ENCODE measurements at places on chromosomes 3 and 15.

DNA sequence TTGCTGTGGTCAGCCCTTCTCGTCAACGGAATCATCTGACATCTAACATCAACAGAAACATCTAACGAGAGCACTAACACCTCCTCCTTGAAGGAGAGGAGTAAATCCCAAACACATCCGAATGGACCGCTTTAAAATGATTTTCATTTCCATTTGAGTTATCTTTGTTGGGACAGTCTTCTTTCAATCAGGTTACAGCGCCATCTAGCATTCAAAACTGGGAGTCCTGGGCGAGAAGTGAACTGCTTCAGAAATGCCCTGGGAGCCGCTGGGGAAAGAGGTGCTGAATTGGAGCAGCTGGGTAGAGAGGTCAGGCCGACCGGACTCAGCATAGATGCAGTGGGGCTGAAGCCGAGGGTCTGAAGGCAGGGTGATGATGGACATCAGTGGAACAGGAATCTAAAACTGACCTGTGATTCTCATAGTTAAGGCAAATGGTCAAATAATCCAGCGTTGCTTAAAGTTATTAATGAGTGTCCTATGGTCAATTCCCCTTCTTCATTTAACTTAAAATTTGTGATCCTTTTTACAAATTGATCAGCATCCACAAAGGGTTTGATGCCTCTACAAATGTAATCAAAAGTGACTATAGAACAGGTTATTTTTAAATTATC lies 170.0 kb upstream of the NDN start:
- no peak for DNase-seq

DNA sequence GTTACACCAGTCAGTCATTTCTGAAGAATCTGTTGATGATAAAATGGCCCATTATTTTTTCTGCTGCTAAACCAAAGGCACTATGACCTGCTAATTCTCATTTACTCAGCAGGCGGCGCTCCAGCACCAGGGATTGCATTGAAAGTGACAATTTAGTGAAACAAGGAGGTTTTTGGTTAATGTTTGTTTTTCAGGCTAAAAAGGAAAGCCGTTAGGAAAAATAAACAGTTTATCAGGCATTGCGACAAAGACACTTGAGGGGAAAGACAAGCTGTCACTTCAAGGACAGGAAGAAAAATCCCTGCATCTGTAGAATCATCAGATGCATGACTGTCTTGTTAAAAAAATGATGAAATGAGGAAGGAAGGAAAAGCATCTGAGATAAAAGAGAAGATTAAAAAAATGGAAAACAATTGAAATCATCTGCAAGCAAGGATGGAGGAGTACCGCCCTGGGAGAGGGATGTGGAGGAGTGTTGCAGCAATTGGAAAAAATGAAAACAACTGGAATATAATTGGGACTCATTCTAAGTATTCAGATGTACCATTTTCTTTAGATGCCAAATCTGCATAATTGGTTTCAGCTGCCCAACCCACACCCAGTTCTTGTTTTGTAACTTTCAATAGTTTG lies 54.0 kb downstream of the NR1D2 start:
- peak; percentile 48 for DNase-seq

- no peak for DNase-seq
These were observed 77.8 kb upstream of the RPL32 start for GRCh38 chr3:12919205-12919604.

- DNase-seq, result no peak
These were observed 62.9 kb downstream of the ATG7 start for GRCh38 chr3:11335056-11335608.

DNA sequence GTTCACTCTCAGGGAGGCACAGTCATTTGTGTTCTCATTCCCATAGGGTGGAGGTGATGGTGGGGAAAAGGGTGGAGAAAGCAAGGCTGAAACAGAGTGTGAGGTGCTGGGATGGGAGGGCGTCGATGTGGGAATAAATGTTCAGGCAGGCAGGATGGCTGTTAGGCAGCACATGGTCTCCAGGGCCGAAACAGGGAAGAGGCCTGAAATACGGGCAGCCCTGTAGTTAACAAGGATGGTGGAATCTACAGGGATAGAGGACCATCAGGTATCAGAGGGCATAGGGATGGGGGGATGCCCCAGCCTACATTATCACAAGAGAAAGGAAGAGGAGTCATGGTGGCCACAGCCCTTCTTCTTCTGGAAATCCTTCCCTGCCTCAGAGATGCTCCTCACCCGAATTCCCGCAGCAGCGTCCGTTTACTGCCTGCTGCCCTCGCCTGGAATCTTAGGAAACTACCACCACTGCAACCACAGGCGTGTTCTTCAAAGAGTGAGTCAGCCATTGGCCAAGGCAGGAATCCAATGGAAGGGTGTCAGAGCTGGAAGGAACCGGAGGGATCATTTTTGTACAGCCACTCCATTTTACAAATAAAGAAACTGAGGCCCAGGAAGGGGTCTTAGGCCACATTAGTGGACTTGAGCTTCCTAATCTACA lies 49.7 kb upstream of the POMGNT2 start:
- DNase-seq, result no peak

DNA sequence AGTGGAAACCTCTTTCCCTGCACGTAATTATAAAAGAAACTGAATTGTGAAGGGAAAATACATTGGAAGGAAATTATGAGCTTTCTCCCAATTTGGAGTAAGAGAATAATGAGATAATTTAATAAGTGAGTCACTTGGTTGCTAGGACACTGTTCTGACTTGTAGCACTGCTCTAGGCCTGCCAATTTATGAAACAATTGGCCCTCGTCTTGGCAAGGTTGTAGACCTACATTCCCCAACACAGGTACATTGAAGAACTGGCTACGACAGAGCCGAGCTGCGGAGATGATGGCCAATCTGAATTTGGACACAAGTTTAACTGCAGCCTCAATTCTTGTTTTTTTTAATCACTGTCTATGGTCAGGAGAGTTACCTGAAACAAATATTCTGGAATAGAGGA lies 674.1 kb downstream of the MECOM start:
- DNase-seq, result no peak

GRCh38 chr3:133989936-133990702 lies 39.6 kb downstream of the SLCO2A1 start:
- DNase-seq, result no peak

Measured in activated T-cell treated with anti-CD3 and anti-CD28 coated beads, Interleukin-2, amount 50 U/mL, for 4 hours (primary cell).